ENCODE measurements at places on chromosomes 2 and 18. TPM values are rescaled to one million over a fixed set of nuclear protein-coding genes. Genes with fewer than 3 reads are reported as not detected.

RGPD3 gene
- 0.53 TPM for total RNA-seq

DNA sequence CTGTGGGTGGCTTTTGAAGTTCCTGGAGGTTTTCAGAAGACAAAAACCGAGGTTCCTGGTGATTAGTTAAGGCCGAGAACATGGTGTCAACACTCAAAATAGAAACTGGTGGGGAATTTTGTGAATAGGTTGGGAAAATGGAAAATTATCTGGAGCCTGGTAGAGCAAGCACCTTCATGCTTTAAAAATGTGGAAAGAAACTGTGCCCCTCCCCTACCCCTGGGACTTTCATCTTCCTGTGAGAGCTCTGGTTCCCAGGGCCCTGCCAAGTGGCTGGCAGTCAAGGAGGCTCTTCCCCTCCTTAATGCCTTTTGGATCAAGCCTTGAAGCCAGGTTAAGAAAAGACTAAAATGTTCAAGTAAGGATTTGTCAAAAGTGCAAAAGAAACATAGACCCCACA, 1.9 kb upstream of the CRACDL start:
- no peak for DNase-seq

GRCh38 chr18:48413342-48413741, 4.2 kb upstream of the ZBTB7C start:
- DNase-seq, result no peak

EMILIN1 gene
- total RNA-seq, result 9.7 TPM

DNA sequence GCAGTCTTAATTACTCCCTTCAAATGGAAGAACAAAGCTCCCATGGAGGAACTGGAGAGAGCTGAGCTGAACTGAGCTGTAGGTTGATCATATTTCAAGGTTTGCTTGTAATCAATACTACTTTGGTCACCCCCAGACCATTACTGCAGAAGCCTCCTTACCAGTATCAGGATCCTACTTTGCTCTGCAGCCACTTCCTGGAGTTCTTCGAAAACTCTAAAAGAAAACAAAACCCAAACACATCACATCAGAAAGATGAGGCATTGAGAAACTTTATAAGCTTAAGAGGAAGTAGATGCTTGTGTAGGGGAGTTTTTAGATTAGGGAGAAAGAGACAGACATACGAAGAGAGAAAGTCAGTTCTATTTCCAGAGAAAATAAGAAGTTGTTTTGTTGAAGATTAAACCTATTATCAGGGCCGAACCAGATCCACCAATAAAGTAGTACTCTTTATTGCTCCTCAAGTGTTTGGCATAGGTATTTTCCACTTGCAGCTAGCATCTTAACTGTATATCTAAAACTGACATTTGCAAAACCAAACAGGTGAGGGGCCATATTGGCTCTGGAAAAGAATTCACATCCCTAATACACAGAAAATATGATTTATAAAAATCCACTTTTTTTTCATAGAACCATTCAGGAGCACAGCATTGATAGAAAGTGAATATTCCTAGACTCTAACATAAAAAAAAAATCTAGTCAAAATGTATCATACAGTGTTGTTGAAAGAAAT, 166.9 kb upstream of the KLF7 start:
- DNase-seq, result no peak

BOD1L2 gene
- not detected for total RNA-seq

OST4 gene
- total RNA-seq, result 508 TPM

GRCh38 chr2:25700221-25700660, 26.9 kb upstream of the DTNB start:
- peak; percentile 41 for DNase-seq

GRCh38 chr18:75120521-75120920, 88.4 kb downstream of the PTGR3 start:
- DNase-seq, result no peak

DPP4 gene
- total RNA-seq, result 57.2 TPM

DNA sequence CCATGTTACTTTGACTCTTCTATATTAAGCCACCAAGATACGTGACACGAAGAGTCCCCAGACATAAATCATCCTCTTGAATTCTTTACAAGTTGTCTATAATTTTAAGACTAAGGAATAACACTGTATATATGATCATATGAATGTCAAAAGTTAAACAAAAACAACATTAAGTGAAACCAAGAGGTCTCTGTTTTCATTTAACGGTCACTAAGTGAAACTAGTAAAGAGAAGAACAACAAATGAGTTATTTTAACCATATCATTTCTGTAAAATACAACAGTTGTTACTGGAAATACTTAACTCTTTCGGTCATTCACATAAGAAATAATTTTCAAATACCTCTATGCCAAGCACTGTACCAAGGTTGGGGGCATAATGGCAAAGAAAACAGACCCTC, 45.7 kb upstream of the STK17B start:
- no peak for DNase-seq

DSC1 gene
- total RNA-seq, result not detected

DNA sequence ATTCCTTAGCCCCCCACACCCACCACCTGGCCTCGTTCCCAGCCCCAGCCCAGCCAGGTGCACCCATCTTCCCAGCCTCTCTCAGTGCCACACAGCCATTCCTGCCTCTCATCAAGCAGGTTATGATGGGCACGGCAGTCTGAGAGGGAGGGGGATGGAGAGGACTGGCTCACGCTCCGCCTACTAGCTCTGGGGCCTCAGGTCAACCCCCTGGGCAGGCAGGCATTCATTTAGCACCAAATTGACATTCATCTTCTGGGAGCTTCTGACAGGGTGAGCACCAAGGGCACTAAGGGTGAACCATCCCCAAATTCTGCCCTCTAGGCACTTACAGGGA, 66.2 kb upstream of the FOSL2 start:
- no peak for DNase-seq

DNA sequence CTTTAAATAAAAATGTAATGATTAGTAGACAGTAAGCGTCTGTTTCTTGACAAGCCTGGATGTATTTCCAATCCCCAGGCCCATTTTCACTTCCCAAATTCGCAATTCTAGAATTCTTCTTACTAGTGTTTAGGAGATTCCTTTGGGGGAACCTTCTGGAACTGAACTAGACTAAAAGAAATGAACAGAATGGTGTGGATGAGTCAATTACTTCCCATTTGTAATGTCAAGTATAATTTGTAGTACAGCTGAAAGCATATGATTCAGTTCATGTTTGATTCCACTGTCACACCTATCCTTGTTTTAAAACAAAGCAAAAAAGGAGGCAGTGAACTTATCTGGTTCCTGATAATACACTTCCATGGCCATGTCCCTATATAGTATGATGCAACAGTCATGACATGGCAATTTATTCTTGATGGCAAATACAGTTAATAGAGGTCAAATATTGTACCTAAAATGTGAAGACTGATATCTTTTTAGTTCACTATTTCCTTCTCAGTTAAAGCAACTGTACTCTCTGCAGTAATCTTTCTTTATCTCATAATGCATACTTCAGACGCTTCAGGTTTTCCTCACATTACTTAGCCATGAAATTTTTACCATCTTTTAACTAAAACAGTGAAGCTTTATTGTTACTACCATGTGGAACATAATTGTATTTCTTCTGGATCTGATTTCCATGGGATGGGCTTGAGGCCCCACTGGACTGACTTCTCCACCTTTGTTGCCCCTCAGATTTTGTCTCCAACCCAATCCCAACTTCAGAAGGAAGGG, 2.0 kb downstream of the IDH1 start:
- DNase-seq, result peak; percentile 48

IL1B gene
- not detected for total RNA-seq

GKN2 gene
- not detected for total RNA-seq

GRCh38 chr2:128607911-128608506, 289.3 kb upstream of the HS6ST1 start:
- no peak for DNase-seq

FAM237A gene
- not detected for total RNA-seq

CCDC148 gene
- 0.73 TPM for total RNA-seq

DNA sequence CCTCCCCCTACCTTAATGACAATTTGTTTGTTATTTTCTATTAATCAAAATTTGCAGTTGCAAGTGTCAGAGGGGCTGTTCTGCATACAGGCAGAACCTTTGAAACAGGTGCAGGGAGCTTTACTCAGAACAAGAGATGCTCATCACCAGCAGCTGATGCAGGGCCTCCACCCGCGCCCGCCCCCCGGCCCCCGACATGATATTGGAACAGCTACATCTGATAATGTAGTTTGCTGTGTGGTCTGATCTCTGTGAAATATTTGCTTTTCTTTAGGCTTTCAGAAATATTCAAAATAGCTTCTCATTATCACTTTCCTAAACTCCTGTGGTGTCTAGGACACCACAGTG, 130.0 kb downstream of the PRKCE start:
- DNase-seq, result no peak

GRCh38 chr2:88603146-88603545, 24.1 kb downstream of the EIF2AK3 start:
- DNase-seq, result no peak

- no peak for DNase-seq
These were observed 162.7 kb downstream of the INHBB start for GRCh38 chr2:120508567-120509041.

GRCh38 chr2:104660991-104661390, 192.9 kb upstream of the POU3F3 start:
- DNase-seq, result no peak

- peak; percentile 35 for DNase-seq
These were observed 164.3 kb downstream of the BCL2 start for GRCh38 chr18:63155169-63155852.

- no peak for DNase-seq
These were observed 41.6 kb downstream of the FBXO48 start for GRCh38 chr2:68425503-68425902.

- no peak for DNase-seq
These were observed 13.9 kb downstream of the MAL start for GRCh38 chr2:95039363-95039762.

SFXN5 gene
- total RNA-seq, result 34.9 TPM

- DNase-seq, result peak; percentile 85
These were observed 237.5 kb downstream of the PIK3C3 start for GRCh38 chr18:42192251-42193248.

- no peak for DNase-seq
These were observed 260.4 kb downstream of the LPIN1 start for GRCh38 chr2:12006850-12007249.

KCNF1 gene
- 0.09 TPM for total RNA-seq

BCL11A gene
- not detected for total RNA-seq

GALNT14 gene
- not detected for total RNA-seq

OR6B2 gene
- not detected for total RNA-seq

CLHC1 gene
- total RNA-seq, result 12.1 TPM

ABCB11 gene
- total RNA-seq, result not detected

GCG gene
- total RNA-seq, result not detected

DNA sequence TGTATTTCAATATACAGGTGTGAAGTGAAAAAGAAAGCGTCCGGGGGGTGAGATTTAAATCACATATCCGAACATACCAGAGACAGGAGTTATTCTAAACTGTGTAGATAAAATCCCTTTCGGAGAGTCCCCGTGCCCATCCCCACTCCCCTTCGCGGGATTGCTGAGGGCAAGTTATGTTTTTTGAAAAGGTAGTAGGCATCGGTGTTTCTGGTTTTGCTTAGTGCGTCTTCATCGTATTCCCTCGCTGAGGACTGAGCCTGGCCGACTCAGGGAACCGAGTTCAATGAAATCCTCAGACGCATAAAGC, 583.4 kb downstream of the ZEB2 start:
- DNase-seq, result no peak

DNA sequence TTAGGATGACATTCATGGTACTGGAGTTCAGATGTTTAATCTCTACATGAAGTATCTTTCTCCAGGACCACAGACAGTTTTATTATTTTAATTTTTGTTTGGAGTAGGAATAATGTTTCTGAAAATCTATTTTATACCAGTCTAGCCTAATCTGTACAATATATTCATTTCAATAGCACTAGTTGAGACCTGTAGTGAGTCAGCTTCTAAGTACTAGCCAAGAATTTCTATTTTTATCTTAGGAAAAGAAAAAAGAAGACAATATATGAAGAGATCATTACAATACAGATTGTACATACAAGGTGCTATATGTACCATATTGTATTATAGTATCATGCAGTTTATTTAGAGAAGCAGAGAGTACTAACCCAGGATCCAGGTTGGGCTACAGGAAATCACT, 826.9 kb upstream of the PIK3C3 start:
- DNase-seq, result no peak

DNA sequence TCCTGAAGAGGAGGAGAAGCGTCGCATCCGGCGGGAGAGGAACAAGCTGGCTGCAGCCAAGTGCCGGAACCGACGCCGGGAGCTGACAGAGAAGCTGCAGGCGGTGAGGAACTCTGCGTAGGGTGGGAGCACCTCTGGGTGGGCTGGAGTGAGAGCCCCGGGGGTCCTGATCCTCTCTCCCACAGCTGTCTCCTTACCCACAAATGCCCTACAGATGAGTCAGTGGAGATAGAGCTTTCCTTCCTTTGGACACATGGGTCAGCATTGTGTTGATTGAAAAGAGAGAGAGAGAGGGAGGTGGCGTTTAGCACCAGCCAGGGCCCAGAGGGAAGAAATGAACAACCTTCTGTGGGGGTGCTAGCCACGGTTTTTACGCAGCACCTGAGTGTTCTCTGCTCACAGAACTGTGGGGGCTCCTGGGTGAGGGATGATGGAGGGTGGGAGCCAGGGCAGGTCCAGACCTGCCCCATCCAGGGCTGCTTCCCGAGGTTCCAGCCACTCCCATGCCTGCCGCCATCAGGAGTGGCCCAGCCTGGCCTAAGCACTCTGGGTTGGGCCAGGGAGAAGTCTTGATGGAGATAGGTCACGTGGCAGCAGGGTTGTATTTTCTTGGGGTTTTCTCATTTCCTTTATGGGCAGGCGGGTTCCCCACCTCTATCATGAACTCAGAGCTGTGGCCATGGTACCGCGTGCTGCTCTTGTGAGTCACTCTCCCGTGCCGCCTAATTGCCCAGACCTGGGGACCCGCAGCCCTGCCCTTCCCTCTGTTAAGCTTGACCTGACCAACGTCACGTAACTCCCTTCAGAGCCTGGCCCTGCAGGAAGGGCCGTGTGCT, 16.3 kb downstream of the FOSL2 start:
- DNase-seq, result no peak

DNA sequence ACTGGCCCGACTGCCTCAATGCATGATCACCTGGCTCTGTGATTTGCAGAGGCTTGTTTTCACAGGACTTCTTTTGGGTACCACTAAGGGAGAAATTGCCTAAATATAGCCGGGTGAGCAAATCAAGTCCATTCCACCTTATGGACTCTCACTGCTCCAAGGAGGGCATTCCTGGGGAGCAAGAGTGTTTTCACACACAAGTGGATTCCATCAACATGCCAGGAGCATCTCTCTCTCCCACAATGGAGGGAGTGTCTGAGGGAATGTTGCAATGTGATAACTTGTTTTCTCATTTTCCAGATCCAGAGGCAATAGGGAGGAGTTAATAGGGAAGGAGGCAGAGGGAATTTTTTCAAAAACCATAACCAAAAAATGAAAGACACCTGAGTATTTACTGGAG, 250.7 kb downstream of the SATB2 start:
- no peak for DNase-seq

CTAGE1 gene
- total RNA-seq, result 0.02 TPM

- peak; percentile 99 for DNase-seq
These were observed at the start of the genes PEX13 and PUS10 for GRCh38 chr2:61017556-61018317. Gene PEX13, plus strand, starts transcription at chr2:61017720. Its CDS starts 40 bp downstream, at chr2:61017760. Gene PUS10, minus strand, starts transcription at chr2:61018255. Its CDS starts 6,365 bp downstream, at chr2:61011890.

FAHD2A gene
- 48.4 TPM for total RNA-seq

Data from HepG2 (cell line).